SHP77 (cell line): ENCODE measurements at places on chromosomes 13 and 19.

DNA sequence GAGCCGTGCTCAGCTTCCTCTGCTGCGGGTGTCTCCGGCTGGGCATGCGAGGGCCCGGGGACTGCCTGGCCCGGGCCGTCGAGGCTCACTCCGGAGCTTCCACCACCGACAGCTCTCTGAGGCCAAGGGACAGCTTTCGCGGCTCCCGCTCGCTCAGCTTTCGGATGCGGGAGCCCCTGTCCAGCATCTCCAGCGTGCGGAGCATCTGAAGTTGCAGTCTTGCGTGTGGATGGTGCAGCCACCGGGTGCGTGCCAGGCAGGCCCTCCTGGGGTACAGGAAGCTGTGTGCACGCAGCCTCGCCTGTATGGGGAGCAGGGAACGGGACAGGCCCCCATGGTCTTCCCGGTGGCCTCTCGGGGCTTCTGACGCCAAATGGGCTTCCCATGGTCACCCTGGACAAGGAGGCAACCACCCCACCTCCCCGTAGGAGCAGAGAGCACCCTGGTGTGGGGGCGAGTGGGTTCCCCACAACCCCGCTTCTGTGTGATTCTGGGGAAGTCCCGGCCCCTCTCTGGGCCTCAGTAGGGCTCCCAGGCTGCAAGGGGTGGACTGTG is 1.2 kb downstream of the S1PR4 start:
- no peak for DNase-seq

- DNase-seq = no peak
Observed at GRCh38 chr13:72457151-72457550, 270.3 kb downstream of the MZT1 start.

- DNase-seq = peak; percentile 32
Observed at GRCh38 chr19:40365613-40366401, 17.3 kb downstream of the PLD3 start.

GRCh38 chr13:34620862-34621261 is 321.2 kb upstream of the NBEA start:
- DNase-seq = no peak

DNA sequence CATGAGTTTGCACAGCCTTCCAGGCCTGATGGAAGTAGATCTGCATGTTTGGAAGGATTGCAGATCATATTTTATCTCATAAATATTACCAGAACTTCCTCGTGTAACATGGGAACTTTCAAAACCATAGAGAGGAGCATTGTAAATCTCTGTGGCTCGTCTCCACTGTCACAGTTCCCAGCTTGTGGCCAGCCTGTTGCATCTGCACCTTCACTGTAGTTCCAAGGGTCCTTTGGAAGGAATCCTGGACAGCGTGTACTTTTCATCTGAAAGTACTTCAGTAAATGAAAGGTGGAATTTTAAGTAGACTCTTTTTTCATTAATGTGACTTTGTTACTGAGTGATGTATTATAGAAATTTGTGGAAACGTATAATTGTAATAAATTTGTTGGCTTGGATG is 105.4 kb downstream of the ATP11A start:
- DNase-seq = no peak

GRCh38 chr19:4371247-4372164 is 28.1 kb downstream of the MPND start:
- DNase-seq = no peak

GRCh38 chr19:5504114-5504513 is 48.9 kb downstream of the ZNRF4 start:
- DNase-seq = no peak

GRCh38 chr13:90633849-90634248 is 713.6 kb upstream of the MIR17HG start:
- DNase-seq = no peak

GRCh38 chr13:110109910-110110309 is 197.0 kb downstream of the COL4A1 start:
- no peak for DNase-seq

GRCh38 chr13:80469853-80470381 is 129.0 kb upstream of the SPRY2 start:
- DNase-seq = no peak

- no peak for DNase-seq
Observed at GRCh38 chr19:49843265-49843664, 7.7 kb upstream of the PTOV1 start.

- peak; percentile 47 for DNase-seq
Observed at GRCh38 chr13:38763446-38764381, 76.8 kb downstream of the FREM2 start.

DNA sequence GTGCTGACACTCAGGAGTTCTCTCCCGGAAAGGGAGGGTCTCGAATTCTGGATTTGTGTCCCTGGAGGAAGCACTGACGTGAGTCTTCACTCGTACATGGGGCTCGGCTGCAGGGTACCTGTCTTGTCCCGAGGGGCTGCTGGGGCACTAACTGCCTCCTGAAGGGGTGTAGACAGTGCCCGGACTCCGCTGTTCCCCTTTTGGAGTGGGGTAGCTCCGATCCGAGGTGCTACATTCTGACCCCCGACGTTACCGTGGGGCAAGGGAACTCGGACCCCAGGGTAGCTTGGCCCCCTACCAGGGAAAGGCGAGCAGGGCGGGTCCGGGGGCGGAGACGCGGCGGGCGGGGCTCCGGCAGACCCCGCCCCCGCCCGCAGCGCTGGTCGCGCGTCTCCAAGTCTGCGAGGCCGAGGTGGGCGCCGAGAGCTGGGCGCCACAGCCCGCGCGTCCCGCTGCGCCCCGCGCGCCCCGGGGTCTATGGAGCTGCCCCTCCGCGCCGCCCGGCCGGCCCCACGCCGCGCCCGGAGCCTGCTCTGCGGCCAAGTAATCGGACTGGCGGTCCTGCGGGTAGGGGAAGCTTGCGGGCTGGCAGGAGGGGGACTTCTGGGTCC is at the start of gene NPAS1:
TSS of gene NPAS1 (plus strand) at position 407 of the 611 bp plus-strand sequence. CDS start 1,211 bp downstream, outside the sequence.
- no peak for DNase-seq

DNA sequence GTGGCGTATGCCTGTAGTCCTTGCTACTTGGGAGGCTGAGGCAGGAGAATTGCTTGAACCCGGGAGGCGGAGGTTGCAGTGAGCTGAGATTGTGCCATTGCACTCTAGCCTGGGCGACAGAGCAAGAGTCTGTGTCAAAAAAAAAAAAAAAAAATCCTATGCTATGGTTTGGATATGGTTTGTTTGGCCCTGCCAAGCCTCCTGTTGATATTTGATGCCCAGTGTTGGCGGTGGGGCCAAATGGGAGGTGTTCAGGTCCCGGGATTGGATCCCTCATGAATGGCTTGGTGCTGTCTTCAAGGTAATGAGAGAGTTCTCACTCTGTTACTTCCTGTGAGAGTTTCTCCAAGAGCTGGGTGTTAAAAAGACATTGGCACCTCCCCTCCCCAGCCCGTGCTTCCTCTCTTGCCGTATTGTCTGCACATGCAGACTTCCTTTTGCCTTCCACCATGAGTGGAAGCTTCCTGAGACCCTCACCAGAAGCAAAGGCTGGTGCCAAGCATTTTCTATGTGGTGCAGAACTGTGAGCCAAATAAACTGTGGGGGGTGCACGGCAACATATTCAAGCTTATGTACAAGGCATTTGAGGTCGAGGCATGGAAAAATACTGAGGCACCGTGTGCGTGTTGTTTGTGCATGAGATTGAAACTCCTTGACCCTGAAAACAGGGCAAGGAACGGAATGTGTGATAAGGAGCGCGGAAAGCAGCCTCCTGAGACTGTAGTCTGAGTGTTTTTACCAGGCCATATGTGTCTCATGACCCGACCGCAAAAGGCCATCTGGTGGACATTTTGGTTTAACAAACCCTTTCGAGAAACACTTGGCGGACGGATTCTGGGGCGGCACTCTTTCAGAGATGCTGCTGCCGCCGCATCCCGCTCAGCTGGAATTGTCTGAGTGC is 7.3 kb downstream of the SIGLEC9 start:
- DNase-seq = no peak

DNA sequence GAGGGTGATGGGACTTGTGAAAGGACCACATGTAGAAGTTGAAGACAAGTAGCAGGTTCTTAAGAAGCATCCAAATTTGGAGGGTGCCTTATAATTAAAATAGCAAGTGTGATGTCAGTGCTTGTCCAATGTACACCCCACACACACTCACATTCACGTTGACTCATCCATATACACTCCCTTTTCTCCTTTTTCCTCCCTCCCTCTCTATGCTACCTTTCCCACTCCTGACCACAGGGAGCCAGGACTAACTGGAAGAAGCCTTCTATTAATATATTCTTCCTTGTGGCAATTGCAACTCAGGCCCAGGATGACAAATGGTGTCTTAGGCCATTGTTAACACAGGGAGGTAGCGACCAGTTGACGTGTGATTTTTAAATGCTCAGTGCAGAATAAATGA is 16.3 kb upstream of the GPR183 start:
- DNase-seq = no peak

- no peak for DNase-seq
Observed at GRCh38 chr13:107407074-107407473, 808.3 kb downstream of the LIG4 start.

- DNase-seq = no peak
Observed at GRCh38 chr19:3013263-3013725, 15.8 kb downstream of the TLE2 start.

DNA sequence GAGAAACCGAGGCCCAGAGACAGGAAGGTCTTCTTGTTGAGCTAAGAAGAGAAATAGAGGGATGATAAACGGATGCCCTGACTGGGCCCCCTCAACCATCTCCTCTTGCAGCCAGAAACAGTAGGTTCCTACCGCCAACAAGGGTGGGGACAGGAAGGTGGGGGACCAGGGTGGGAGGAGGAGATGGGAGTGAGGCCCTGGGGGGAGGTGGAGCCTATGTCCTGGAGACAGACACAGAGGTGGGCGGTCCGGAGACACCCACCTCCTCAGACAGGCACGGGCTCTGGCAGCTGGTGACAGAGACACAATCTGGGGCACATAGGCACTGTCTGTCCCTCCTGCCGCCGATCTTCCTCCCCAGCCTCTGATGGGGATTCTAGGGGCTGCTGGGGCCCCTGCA is 16.9 kb downstream of the GADD45B start:
- DNase-seq = no peak

DNA sequence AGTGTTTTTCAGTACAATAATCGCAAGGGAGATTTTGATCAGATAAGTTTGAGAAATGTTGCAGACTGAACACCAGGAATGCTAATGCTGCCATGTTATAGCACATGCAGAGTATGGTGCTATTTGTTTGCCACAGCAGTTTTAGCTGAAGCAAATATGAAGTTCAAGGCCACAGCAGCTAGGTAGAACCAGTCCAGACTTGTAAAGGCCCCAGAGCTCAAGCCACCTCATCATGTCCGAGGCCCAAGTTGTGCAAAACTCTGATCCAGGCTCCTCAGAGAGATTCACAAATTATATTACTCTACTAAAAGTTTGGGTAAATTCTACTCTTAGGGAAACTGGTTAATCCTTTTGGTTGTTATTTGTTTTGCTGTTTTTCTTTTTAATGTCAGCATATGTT is 2702.6 kb downstream of the PCDH9 start:
- no peak for DNase-seq

- no peak for DNase-seq
Observed at GRCh38 chr19:13010038-13010991, 15.0 kb downstream of the NFIX start.

DNA sequence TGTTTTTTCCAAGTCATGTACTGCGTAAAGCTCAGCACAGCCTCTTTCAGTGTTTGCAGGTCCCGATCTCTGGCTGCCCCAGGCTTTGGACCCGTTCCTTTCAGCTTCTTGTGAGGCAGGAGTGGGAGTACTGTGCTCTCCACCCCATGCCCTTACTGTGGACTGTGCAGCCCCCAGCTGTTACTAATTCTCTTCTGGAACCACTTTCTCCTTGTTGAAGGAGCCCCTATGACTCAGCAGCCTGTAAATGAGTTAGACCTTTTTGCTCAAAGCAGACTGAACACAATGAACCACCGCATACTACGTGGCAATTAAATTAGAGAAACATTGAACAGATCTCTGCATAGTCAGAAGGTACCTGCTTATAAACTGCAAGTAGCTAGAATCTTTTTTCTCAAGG is 39.0 kb downstream of the SERTM1 start:
- peak; percentile 21 for DNase-seq

DNA sequence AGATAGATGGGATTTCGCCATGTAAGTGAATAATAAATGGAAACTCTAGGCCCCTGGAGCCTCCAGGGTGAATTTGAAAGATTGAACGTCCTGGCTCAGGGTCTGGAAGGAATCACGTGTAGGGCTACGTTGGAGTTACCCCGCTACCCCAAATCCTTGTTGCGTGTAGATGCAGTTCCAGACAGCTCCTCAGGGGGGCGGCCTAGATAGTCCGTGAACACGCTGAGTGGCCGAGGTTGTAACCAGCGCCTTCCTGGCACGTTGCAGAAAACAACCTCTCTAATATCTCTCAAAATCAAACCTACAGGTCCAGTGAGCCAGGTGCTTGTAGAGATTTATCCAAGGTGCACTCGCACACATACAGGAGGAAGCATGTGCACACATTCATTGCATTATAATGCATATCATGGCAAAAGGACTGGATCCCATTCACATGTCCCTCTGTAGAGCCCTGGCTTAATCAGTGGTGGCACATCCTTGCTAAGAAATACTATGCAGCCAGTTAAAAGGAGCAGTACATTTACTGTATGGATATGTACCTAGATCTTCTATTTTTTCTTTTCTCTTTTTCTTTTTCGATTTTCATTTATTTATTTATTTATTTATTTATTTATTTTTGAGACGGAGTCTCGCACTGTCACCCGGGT is 2.5 kb upstream of the KEAP1 start:
- peak; percentile 57 for DNase-seq

- no peak for DNase-seq
Observed at GRCh38 chr19:49455773-49456172, 2.7 kb downstream of the ALDH16A1 start.

DNA sequence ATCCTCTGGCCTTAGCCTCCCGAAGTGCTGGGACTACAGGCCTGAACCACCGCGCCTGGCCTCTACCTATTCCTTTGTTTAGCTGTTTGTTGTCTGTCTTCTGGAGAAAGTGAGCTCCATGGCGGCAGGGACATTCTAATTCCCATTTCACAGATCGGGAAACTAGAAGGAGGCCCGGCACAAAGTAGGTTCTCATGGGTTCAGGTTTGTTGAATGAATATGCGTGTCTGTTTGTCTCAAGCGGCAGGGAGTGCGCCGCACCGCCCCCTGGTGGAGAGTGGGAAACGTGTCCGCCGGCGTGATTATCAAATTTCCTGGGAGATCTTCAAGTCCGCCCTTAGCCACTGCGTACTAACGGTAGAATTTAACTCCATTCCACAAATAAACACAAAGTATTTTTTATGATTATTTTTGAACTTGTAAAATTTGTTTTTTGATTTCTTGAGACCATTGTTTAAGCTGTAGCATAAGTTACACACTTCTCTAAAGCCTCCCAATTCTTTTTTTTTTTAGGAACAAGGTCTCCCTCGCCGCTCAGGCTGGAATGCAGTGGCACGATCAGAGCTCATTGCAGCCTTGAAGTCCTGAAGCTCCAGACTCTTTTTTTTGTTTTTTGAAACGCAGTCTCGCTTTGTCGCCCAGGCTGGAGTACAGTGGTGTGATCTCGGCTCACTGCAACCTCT is 8.9 kb upstream of the CCDC9 start:
- DNase-seq = peak; percentile 56

- DNase-seq = no peak
Observed at GRCh38 chr13:45196622-45197021, 4.2 kb downstream of the KCTD4 start.

DNA sequence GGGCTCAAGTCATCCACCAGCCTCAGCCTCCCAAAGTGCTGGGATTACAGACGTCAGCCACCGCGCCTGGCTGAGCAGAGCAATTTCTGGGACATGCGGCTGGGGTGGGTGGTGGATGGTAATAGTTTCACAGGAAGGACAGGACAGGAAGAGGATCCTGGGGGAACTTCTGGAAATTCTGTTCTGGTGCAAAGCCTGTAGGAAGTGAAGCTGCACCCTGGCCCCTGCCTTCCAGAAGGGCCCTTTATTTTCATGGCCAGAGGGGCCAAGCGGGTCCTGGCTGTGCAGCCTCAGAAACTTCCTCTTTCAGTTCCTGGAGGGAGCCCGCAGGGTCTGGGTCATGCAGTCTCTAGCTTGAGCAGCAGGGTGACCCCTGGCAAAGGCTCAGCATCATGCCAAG is 15.7 kb downstream of the FEM1A start:
- no peak for DNase-seq
